Naive thymus-derived CD8-positive, alpha-beta T cell (primary cell): ENCODE measurements at places on chromosomes 13 and 19. TPM values are rescaled to one million over a fixed set of nuclear protein-coding genes. Genes with fewer than 3 reads are reported as not detected.
A peak's percentile ranks its signal among the peaks of the same experiment; 100 is the strongest.

- DNase-seq, result no peak
Measured at GRCh38 chr19:15431396-15432017, 12.7 kb upstream of the AKAP8L start.

GRCh38 chr19:40465025-40465556 is 454 bp downstream of the BLVRB start:
- DNase-seq, result peak; percentile 53

DNA sequence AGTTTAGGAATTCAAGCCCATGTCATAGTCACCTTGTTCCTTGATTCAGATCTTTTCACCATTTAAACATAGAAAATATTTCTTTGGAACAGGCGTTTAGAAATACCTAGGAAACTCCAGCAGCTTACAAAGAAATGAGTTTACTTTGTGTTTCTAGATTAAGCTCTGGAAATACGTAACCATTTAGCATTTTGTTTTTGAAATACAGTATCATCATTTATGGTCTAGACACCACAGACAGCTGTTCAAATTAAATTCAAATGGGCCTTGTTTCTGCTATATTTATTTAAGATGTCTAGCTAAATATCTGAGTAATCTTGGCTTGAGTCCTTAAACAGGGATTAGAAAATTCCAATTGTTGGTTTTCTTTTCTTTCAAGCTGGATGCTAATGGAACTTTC is 228.5 kb downstream of the NDFIP2 start:
- no peak for DNase-seq

DNA sequence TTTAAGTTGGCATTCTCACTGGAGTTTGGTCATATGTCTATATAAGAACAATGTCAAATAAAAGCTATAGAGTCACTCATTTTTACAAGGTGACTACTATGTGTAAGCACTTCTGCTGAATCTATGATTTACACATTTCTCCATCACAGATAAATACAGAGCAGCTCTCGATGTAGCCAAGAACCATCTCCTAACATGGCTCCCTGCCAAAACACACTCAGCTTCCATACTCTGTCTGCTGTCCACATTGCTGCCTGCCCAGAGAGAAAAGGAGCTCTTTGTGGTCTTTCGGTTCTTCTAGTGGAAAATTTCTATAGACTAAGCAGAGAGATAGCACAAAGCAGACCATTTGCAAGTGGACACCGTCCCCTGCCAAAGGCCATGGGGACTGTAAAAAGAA is 190.9 kb upstream of the KLF12 start:
- no peak for DNase-seq

- DNase-seq, result no peak
Measured at GRCh38 chr13:78102121-78102677, 183.6 kb upstream of the EDNRB start.

DNA sequence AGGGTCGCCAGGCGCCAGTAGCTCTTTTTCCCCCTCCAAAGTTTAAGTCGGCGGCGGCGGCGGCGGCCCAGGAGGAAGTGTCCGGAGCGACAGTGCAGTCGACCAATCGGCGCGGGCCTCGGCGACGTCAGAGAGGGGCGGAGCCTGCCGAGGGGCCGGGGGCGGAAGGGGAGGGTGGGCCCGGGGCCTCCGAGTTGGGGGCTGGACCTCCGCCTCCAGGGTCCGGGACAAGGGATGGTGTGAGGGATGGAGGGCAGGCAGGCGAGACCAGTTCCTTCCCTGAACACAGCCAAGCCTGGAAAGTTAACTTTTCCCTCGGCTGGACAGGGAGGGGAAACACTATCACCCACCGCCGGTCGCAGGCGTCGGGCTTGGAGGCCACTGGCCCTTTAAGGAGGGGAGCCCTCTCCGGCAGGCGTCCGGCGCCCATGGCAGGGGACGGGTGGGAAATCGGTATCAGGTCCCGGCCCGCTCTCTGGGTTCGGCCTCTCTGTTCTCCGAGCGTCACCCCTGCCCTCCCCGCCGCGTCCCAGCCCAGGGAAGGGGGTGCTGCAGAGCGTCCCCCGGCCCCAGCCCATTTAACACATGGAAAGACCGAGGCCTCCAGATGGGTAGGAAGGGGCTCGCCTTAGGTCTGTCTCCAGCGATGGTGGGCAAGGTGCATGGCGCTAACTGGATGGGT is at the start of gene PRKD2:
Gene PRKD2, minus strand, starts transcription at position 81 of the 682 bp plus-strand sequence. CDS start 744 bp downstream, outside the sequence.
- DNase-seq, result peak; percentile 91

DNA sequence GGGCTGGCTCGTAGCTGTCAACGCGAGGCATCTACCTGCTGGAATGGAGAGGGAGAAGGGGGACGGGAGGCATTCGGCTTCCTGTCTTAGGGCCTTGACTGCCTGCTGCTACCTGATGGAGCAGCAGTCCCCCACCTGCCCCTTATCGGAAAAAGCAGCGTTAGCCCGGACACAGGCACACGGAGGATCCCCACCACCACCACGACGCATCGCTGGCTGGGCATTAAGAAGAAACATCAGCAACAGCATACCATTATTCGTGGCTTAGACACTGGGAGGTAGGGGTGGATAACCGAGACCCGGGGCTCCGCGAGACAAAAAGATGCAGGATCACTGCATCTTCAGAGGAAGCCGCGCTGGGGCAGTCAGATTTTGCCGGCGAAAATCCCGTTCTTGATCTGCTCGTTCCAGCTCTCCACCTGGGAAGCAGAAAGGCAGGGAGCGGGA is 1.1 kb downstream of the COX6B2 start:
- DNase-seq, result no peak

DNA sequence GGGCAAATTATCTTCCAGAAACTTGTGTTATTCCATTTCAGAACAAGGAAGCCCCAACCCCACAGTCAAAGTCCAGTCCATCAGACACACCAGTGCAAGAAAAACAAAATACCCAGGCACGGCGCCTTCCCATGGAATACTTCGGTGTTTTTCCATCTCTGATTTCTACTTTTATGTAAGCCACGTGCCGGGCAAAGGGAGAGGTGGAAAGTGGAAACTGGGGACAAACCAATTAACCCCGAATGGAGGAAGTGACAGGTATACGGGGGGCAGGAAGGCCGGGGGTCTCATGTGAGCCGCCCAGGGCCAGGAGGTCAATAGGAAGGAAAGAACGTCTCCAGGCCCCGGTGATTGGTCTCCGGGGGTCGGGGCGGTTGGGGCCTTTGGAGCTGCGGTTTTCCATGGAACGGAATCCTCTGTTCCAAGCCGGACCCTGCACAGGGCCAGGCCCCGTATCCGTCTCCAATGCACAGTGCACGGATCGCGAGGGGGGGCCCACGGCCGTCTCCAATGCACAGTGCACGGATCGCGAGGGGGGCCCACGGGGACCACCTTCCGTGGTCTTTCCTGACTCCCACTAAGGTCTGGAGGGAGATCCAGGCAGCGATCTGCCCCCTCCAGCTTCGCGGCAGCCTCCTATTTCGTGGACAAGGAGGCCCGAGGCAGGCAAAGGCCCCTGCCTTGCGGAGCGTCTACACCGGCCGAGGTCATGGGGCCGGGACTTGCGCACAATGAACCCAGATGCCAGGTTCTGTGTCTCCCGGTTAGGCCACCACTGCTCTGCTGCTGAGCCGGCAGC is 79.7 kb downstream of the GADD45B start:
- no peak for DNase-seq

DNA sequence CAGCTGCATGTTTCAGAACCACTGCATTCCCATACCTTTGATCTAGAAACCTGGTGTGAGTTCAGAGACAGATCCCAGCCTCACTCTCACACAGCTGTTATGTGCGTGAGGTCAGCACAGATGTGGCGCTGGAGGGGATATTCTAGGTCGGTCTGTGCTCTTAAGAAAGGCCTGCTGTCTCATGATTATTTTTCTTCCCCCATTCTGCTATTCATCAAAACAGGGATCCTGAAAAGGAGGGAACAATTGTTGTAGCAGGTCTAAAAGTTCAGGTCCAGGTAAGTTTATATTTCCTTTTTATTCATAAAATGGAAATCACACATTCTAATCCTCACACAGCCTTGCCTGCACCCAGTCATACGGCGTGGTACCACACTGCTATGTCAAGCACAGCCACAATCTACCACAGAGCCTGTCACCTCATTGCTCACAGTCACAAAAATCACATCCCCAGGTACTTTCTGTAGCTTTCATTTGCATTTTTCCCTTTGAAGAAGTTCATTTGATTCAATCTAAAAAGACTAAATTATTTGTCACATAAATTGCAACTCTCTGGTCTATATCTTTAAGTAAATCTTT is 867 bp downstream of the ZNF546 start:
- DNase-seq, result no peak

GRCh38 chr13:93862259-93862658 is 617.2 kb downstream of the DCT start:
- no peak for DNase-seq

- DNase-seq, result no peak
Measured at GRCh38 chr19:37899966-37900365, 6.4 kb downstream of the WDR87 start.

GRCh38 chr13:75050419-75051046 is 431.4 kb downstream of the TBC1D4 start:
- DNase-seq, result no peak

DNA sequence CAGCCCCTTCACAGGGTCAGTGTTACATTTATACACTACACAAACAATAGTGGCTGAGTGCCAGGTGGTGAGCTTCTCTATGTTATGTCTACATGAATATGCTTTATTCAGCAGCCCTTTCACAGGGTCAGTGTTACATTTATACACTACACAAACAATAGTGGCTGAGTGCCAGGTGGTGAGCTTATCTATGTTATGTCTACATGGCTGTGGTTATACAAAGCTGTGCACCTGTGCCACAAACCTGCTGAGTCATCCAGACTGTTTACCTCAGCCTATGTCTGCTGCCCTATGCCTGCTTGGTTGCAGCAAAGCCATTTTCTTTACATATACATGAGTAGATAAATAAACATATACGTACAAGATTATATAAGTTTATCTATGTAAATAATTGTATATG is 76.5 kb downstream of the ZNF726 start:
- DNase-seq, result no peak

- no peak for DNase-seq
Measured at GRCh38 chr13:105573136-105573535, 962.3 kb downstream of the EFNB2 start.

DNA sequence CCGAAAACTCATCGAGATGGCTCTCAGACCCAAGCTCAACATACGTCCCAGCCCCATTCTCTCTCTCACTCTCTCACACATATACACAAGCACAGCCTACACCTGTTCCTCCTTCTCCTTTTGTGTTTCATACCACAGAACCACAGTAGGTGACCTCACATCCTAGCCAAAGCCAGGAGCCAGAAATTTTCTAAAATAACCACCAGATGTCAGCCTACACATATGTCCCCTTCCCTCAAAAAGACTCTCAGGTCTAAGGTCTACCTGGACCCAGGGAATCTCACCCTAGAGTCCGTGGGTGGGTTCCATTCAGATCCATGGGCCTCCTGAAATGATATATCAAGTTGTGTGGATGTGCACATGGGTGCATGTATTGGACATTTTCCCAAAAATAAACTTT is 104.2 kb upstream of the IPO5 start:
- no peak for DNase-seq

DNA sequence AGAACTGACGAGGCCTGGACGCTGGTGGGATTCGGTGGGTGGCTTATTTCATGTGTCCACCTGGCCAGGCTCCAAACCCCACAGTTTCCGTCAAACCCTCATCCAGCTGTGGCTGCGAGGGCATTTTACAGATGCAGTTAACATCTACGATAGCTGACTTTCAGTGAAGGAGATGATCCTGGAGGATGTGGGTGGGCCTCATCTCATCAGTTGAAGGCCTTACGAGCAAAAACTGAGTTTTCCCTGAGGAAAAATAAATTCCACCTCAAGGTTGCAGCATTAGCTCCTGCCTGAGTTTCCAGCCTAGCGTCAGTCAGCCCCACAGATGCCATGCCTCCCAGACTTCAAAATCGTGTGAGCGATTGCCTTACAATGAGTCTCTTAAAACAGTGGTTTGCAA is 111.1 kb upstream of the PEG3 start:
- no peak for DNase-seq

GRCh38 chr13:34346626-34347025 is 528.7 kb downstream of the RFC3 start:
- no peak for DNase-seq

DNA sequence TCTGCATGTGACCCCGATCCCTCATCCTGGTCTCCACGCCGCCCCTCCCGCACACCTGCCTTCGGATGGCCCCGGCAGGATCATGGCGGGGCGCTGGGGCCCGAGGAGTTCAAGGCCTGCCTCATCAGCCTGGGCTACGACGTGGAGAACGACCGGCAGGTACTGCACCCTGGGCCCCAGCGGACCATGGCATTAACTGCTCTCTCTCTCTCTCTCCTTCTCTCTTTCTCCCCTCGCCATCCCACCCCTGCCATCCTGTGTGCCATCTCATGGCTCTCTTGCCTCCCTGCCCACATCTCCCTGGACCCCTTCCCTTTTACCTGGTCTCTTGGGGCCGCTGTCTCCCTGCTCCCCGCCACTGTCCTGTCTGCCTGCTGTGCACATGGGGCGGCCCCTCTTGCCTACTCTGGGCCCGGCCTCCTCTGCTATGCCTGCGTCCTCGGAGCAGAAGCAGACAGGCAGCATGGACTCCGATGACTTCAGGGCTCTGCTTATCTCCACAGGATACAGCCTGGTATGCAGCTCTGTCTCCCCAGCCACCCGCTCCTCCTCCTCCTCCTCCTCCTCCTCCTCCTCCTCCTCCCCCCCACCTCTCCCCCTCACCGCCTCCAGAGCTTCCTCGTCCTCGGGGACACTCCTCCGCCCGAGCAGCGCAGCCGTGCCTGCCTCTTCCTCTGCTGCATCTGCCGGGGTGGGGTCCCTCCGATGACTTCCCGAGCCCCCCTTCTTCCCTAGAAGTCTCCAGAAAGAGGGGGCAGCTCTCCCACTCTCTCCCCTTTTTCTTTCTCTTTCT is 16.2 kb downstream of the CAPN12 start:
- DNase-seq, result no peak

DNA sequence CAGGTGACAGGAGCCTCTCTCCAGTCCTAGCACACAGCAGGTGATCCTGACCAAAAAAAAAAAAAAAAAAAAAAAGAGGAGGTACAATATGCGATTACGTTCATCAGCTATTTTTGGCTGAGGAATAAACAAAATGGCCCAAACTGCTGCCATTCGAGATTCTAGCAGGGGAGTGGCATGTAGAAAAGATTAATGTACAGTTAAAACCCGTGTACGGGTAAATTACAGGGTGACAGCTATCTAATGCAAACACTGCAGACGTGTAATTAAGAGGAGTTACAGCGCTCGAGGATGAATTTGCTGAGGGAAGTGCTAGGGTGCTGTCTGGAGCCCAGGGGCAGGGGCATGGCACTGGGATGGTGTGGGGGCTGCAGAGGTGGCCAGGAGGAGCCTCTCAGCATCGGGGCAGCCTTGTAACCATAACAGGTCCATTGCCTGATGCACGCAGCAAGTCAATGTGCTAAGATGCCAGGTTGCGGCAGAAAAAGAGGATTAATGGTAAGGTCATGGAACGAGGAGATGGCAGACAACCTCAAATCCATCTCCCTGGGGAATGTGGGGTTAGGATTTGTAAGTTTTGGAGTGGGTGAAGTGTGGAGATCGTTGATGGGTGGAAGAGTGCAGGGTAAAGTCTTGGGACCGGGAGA is 17.4 kb downstream of the CHST8 start:
- no peak for DNase-seq

TMTC4 gene
- polyA plus RNA-seq, result 1.4 TPM

ACP7 gene
- not detected for polyA plus RNA-seq

MUC16 gene
- not detected for polyA plus RNA-seq

SIGLEC9 gene
- 0.32 TPM for polyA plus RNA-seq

MPND gene
- 4.6 TPM for polyA plus RNA-seq

NUFIP1 gene
- polyA plus RNA-seq, result 4.1 TPM

URI1 gene
- 37.7 TPM for polyA plus RNA-seq

COMP gene
- polyA plus RNA-seq, result not detected

F10 gene
- not detected for polyA plus RNA-seq
